ENCODE measurements at places on chromosomes 7 and 10. TPM values are rescaled to one million over a fixed set of nuclear protein-coding genes. Genes with fewer than 3 reads are reported as not detected.

Gene HOXA3
- 2.3 TPM for total RNA-seq

Gene MBL2
- not detected for total RNA-seq

Gene PARD3
- 75.8 TPM for total RNA-seq

Gene CTAGE15
- not detected for total RNA-seq

Gene CEP55
- total RNA-seq: 0.41 TPM

Gene SLC29A4
- total RNA-seq: 5.4 TPM

Gene HGF
- 0.39 TPM for total RNA-seq

Gene ANKRD2
- total RNA-seq: 105 TPM

Gene ADAMTS14
- total RNA-seq: not detected

Gene NXPH1
- not detected for total RNA-seq

Gene IGFBP3
- 89.3 TPM for total RNA-seq

Gene ING3
- 9.9 TPM for total RNA-seq

Gene SPDYE2
- not detected for total RNA-seq

Gene KCND2
- 0.20 TPM for total RNA-seq

Gene MICALL2
- 4.8 TPM for total RNA-seq

Gene CALHM1
- not detected for total RNA-seq

Gene CRPPA
- 2.8 TPM for total RNA-seq

Gene ACTR3C
- total RNA-seq: not detected

Gene CCDC71L
- total RNA-seq: 6.2 TPM

Gene PODXL
- 14.1 TPM for total RNA-seq

Gene DMBT1
- total RNA-seq: not detected

Gene IKZF1
- 0.22 TPM for total RNA-seq

Gene STK31
- total RNA-seq: 0.10 TPM

Gene GRM8
- not detected for total RNA-seq

Gene CUBN
- total RNA-seq: 3.6 TPM

Gene SCIN
- 0.09 TPM for total RNA-seq

Gene LIPK
- total RNA-seq: not detected

Gene SPAM1
- not detected for total RNA-seq

Gene PDZD7
- not detected for total RNA-seq
